ENCODE measurements at places on chromosomes 7 and 10.

GRCh38 chr7:20193873-20194272, 23.3 kb downstream of the MACC1 start:
- DNase-seq: no peak

DNA sequence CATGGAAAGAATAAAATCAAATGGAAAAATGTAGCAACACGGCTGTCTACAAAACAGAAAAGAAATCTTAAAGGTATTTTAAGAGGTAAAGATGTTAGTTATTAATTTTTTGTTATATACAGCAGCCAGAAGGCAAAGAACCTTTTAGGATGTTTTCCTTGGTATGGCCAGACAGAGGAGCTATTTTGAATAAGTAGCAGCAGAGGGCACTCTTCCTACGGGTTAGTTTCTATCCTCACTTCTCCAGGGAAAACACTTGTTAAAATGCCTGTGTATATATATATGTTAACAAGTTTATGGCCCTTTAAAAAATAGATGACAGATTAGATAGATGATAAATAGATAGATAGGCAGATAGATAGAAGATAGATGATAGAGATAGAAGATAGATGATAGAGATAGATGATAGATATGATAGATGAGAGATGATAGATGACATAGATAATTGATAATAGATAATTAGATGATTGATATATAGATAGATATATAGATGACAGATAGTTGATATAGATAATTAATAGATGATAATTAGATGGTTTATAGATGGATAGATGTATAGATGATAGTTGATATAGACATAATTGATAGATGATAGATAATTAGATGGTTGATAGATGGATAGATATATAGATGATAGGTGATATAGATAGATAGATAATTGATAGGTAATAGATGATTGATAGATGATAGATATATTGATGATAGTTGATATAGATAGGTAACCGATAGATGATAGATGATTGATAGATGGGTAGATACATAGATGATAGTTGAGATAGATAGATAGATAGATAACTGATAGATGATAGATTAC, 57.8 kb upstream of the WIPF3 start:
- no peak for DNase-seq

- DNase-seq: no peak
Measured at GRCh38 chr7:117659531-117660011, 179.7 kb downstream of the CFTR start.

DNA sequence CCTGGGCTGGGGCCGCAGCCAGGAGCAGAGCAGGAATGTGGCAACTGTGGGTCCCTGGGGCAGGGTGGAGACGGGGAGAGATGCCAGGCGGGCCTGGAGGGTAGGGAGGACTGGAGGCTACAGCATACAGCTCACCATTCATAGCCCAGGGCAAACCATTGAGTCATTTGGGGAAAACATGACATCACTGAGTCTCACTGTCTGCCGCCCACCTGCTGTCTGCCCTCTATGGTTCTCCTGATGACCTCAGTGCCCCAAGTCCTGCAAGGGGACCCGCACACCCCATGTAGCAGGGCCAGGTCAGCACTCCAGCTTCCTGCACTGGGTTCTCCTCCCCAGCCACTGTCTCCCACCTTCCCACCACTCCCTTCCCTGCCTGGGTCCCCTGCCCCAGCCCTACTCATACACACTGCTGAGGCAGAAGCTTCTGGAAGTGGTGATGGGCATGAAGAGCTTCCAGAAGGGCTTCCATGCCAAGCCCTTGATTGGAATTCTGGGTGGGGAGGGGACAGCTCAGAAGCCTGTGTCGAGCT, 10.4 kb downstream of the CHST3 start:
- DNase-seq: no peak

GRCh38 chr7:36605261-36606051, 118.8 kb downstream of the AOAH start:
- DNase-seq: no peak

DNA sequence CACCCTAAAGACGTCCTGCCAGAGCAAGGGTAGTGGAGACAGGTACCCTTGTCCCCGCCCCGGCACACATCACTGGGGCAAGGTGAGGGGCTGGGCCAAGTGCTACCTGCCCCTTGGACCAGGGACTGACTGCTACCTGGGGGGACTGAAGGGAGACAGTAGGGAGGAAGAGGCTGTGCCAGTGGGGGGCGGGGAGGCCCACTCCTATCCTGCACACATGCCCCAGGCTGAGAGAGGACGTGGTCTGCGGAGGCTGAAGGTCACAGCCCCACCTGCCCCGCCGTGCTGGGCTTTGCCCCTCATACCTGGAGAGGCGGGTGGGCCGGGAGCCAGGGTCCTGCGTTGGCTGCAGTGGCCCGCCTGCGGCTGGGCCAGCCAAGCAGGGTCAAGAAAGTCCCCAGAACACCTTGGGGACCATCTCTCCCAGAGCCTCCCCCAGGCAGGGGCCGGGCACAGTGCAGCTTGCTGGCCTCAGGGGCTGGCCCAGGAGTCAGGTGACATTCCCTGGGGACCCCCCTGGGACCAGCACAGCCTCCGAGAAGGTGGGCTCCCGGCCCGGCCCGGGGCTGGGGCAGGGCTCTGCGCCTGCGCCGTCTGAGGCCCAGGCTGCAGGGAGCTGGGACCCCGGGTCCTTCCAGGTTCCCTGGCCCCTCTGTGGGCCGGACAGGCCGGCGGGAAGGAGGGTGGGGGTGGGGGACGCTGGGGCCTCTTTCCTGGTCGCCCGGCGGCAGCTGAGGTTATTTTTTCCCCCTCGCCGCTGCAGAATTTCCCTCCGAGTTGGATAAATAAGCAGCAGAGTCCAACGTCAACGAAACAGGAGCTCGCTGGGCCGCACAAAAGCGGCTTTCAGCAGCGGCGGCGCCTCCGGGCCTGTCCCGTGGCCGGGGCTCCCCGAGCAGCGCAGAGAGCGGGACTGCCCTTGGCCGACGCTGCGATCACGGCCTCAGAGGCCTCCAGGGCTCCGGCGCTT, 9.8 kb upstream of the FZD9 start:
- DNase-seq: no peak

DNA sequence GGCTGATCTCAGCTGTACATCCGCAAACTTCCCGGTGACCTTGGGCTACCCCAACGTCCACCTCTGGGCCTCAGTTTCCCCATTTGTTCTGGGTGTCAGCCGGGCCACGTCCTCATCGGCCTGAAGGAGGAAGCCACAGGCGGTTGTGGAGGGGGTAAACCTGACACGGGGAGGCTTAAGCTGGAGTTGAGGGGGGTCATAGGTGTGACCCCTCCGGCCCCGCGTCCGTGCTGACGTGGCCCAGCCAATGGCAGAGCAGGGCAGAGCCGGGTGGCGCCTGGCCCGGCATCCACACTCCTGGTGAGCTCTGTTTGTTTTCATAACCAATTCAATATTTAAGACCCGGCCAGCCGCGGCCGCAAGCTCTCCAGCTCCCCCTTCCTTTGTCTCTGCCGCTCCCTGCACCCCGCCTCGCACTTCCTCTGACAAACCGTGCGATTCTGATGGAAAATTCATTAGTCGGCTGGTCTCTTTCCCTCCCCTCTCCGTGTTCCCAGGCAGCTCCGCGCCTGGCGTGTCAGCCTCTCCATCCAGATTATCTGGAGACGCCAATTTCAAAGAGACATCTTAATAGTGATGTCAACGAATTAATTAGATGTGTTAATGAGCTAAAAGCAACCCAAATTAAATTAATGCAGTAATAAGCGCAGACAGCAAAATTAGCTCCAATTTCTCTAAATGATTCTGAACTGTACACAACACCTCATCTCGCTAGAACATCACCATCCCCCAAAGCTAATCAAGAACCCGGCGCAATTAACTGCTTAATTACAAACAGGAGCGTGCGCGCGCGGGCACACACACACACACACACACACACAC, 55.4 kb downstream of the MICALL2 start:
- DNase-seq: no peak

GRCh38 chr10:126806498-126806897, 98.7 kb upstream of the DOCK1 start:
- DNase-seq: no peak

GRCh38 chr10:117680601-117681000, 138.1 kb downstream of the EMX2 start:
- no peak for DNase-seq

GRCh38 chr7:74307738-74308505, 18.7 kb downstream of the CLIP2 start:
- no peak for DNase-seq

DNA sequence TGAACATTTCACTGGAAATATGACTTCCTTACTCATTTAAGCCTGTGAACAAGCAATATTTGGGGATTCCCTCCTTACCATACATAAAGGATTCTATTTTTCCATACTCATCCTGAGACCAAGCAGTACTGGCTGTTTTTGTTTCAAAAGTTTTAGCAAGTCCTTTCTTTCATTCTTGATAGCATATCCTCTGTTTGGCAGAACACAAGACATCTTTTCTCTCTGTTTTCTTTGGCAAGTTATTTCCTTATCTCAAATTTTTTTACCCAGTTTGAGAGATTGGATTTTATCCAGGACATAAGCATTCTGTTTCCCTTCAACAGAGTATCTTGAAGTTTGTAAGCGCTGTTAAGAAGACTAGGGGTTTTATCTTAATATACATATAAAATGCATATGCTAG, 3.0 kb upstream of the WASL start:
- DNase-seq: no peak

DNA sequence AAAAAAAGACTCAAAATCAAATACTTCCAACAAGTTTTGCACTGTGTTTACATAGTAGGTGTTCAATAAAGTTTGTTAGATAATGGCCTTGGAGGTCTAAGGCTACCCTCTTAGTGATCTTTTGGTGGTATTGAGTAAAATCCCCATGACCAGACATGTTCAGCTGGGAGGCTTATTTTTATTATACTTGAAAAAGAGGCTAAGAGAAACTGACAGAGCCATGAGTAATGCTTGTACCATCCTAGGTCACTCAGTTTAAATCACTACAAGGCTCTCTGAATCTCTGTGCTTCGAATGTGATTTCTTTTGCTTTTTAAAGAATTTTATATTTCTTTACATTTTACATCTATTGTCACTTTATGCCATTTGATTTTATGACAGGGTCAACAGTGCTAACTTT, 90.5 kb downstream of the TWIST1 start:
- no peak for DNase-seq

DNA sequence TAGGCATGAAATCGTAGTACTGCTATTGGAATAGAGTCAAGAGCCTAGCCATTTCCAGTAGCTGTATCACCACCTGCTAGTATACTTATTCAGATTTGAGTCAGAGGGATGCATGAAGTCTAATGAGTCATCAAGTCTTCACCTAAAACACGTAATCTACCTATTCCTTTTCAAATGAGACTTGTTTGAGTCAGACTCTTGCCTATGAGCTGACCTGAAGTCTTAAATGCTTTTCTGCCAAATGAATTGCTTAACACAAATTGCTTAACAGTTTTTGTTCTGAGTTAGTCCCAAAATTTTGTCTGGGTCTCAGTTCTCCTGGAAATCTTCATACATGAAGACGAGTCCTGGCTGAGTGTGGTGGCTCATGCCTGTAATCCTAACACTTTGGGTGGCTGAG, 165.2 kb downstream of the GNAT3 start:
- DNase-seq: no peak

DNA sequence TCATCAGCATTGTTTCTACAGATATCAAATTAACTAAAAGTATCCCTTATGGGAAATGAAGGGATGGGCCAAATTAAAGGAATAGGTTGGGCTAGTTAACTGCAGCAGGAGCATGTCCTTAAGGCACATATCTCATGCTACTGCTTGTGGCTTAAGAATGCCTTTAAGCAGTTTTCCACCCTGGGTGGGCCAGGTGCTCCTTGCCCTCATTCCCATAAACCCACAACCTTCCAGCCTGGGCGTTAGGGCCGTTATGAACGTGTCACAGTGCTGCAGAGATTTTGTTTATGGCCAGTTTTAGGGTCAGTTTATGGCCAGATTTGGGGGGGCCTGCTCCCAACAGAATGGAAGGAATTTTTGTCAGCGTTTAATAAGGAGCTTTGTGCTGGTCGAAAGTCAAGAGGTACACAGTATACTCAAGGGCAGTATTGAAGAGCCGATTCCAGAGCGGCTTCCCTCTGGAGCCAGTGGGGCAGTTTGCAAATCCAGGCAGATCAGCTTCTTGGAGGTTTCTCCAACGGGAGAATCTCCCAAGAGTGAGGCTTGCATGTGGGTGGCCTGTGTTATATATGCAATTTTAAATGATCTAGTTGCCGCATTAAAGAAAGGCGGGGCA, 7.7 kb downstream of the PFKP start:
- no peak for DNase-seq

DNA sequence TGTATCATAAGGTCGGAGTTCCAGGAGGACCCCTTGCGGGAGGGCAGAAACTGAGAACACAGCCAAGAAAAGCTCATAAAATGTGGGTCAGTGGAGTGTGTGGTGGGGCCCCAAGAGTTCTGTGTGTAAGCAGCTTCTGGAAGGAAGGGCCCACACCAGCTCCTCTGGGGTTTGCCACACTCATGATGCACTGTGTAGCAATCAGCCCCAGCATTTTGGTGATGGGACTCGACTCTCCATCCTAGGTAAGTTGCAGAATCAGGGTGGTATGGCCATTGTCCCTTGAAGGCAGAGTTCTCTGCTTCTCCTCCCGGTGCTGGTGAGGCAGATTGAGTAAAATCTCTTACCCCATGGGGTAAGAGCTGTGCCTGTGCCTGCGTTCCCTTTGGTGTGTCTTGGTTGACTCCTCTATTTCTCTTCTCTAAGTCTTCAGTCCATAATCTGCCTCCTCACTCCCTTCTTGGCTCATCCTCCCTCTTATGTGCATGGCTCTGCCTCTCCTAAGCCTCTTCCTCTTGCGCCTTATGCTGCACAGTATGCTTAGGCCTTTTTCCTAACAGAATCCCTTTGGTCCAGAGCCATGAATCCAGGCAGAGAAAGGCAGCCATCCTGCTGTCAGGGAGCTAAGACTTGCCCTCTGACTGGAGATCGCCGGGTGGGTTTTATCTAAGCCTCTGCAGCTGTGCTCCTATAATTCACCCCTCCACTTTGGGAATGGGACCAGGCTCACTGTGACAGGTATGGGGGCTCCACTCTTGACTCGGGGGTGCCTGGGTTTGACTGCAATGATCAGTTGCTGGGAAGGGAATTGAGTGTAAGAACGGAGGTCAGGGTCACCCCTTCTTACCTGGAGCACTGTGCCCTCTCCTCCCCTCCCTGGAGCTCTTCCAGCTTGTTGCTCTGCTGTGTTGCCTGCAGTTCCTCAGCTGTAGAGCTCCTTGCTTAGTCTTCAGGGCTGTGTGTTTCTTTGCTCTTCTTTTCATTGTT, 17.8 kb downstream of the PRSS2 start:
- no peak for DNase-seq

DNA sequence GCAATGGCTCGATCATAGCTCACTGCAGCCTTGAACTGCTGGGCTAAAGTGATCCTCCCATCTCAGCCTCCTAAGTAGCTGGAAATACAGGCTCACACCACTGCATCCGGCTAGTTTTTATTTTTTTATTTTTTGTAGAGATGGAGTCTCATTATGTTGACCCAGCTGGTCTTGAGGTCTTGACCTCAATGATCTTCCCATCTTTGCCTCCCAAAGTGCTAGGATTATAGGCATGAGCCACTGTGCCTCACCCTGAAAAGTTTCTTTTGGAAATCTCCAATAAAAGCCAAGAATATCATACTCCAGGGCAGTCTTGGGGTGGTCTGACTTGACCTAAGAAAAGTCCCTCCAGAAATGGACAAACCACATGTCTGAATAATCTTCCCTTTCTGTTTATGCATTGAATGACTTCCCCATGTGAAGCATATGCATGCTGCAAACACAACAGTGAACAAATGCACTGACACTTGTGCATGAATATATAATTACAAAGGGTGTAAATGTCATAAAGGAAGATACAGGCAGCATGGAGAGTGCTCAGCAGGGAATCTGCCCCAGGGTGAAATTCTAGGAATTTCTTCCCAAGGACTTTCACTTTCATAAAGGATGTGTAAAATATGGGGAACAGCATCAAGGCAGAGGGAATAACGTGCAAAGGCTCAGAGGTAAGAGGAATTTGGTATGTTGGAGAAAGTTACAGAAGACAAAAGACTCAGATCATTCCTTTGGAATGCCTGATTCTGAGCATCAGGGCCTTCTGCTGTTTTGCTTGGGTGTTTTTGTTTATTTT, 142.4 kb upstream of the LYZL1 start:
- DNase-seq: no peak

All from central memory CD4-positive, alpha-beta T cell (primary cell).